ENCODE measurements at places on chromosomes 7 and 10.

DNA sequence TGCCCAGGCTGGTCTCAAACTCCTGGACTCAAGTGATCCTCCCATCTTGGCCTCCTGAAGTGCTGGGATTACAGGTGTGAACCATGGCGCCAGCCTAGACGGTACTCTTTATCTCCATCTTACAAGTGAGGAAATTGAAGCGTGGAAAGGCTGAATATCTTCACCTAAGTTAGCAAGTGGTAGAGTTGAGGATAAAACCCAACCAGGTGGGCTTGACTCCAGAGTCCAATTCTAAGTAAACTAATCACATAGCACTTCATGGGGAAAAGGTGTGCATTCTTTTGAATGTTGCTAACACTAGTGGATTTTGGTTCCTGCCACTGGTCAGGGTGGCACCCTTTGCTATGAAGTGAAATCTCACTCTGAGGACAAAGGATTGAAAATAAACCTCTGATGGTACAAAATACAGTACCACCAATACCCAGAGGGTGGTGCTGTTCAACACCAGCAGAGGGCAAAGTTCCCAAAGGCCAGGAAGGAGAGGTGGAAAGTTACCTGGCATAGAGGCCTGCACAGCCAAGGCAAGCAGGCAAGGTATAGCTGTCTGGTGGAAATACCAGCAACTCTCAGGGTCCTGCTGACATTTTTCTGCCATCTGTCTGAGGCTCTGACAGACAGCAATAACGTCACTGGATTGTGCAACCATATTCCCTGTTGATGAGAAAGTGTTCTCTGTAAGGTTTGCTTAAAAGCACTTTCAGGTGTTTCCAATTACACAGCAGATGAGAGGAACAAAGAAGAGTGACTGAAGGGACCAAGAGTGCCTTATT lies 17.6 kb downstream of the ZDHHC16 start:
- DNase-seq, result peak; percentile 23

DNA sequence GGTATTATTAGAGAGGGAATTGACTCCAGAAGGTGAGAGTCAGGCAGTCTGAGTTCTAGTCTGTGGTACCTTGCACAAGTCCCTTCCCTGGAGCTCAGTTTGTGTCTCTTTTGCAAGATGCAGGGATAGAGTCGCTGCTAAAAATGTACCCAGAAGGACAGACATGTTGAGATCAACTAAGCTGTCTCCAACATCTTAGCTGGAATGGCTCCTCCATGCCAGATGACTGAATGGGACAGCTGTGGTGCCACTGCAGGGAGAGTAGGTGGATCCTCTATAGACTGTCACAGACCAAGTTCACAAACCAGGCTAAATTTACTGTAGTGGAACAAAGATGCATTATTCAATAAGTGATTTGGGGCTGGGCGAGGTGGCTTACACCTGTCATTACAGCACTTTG lies 120.1 kb downstream of the NEURL1 start:
- DNase-seq, result no peak

GRCh38 chr7:142581341-142581740 lies 167.9 kb upstream of the PRSS1 start:
- no peak for DNase-seq

DNA sequence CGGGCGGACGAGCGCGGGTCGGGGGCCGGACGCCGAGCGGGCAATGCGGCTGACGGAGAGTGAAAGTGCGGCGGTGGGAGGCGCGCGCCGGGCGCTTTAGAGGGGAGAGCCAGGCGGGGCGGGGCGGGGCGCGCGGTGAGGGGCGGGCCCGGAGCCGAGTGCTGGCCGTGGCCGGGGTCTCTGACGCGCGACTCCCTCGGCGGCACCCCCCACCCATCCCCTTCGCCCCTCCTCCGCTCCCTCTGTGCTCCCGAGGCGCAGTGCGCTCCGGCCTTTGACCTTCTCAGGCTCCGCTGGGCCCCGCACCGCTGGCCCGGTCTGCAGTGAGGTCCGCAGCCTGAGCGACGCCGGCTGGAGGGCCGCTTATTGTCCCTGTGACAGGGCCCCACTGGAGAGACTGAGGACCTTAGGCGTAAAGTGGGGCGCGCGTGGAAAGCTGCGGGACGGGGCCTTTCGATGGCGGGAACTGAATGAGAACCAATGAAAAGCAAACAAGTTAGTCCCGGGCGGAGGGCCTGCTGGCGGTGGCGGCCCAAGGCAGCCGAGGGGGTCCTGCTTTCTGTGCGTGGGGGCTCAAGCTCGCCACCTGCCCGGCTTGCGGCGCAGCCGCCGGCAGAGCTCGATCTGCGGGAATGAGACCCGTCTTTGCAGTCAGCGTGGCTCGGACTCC lies at the start of gene CXCL12:
CXCL12 (minus strand) TSS at position 72 of the 670 bp plus-strand sequence. CDS start 92 bp downstream, outside the sequence.
- no peak for DNase-seq

DNA sequence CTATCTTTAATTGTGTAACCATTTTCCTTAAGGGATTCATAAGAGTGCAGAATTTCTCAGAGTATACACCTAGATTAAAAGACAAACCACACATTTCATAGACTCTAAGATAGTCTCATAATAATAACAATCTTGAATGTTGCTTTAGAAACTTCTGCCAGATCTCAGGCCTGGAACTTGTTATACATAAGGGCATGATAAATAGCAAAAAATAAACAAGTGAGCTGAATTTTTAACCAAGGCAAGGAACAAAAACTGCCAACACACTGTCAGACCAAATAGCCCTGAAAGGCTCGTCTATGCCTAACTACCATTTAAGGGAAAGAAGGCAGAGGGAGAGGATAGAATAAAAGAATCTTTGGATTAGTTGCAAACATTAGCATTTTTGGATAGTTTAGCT lies 65.8 kb upstream of the SEMA3C start:
- DNase-seq, result no peak

DNA sequence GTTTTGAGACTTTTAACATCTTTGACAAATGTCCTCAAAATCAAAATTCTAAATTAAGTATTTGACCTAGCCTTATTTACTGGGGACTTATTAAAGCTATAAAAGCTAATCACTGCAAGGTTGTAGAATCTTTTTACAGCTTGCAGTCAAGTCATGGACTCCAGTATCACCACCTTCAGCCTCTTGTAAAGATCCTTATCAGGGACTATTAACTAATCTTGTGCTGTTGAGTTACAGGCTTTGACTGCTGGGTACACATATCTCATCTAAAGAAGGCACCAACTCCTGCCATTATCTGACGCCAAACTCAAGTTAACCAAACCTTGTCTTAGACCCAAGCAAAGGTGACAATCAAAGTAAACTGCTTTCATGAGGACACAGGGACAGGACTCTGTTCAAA lies 621.0 kb upstream of the IGFBP3 start:
- no peak for DNase-seq

DNA sequence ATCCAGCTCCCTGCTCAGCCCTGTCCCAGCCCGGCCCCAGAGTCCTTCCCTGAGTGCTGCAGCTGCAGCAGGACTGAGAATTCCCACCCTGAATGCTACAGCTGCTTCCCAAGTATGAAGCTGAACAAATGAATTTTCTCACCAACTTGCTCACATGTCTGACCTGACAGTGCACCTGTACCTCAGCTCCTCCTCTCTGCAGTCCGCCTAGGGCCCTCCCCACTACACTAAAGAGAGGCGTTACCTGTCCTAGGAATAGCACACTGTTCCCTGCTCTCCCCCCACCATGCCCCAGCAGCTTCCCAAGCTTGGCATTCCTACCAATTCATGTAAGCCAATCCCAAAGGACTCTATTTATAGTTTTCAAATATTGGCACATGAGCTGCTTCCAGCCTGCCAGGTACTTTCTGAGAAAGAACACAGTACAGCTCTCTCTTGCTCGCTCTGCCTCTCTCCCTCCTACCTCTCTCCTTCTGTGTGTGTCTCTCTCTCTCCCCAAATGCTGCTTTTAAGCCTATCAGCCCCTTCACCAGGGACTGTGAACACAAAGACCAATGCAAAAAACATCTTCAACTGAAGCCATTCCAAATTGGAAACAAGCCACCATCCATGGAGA lies 400.1 kb downstream of the TNS3 start:
- no peak for DNase-seq

- DNase-seq, result no peak
These were observed 150.8 kb upstream of the NPS start for GRCh38 chr10:127398140-127398970.

DNA sequence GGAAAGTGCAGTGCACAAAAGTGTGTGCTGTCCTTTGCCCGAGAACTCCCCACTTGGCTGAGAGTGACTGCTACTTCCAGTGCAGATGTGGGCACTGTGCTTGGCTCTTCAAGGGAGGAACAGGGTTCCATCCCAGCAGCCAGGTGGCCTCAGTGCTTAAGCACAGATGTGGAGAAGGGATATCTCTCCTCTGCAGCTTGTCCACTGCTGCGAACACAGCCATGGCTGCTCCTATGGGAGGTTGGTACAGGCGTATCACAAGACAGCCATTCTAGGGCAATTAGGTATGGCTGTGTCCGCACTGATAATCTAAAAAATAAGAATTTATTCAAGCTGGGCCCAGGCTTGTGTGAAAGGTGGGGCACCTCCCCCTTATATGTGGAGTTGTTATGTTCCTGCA lies 66.6 kb downstream of the GLCCI1 start:
- no peak for DNase-seq

DNA sequence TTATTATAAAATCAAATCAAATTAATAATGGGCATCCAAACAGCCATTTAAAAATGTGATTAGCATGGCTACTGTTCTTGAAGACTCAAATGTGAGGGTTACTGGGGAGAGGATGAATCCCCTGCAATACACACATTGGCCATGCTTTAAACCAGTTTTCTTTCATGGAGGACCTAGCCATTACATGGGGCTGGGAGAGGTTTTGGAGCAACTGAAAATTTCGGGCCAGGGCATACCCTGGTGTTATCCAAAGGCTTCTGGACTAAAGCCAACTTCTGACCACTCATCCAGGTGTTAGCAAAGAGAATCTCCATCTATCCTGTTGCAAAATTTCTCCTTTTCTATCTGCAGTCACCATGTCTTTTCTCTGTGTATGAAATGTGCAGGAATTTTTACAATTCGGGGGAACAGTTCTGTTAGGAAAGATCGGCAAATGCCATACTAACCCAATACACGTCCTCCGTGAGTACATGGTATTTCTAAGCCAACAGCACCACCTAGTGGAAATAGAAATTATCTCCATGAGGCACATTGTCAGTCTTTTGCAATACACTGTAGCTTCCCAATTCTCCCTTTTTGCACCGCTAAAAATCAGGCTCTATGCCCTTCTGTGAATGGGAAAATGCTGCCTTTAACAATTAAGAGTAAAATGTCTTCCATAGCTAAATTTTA lies 47.0 kb upstream of the ZNF107 start:
- DNase-seq, result peak; percentile 42

DNA sequence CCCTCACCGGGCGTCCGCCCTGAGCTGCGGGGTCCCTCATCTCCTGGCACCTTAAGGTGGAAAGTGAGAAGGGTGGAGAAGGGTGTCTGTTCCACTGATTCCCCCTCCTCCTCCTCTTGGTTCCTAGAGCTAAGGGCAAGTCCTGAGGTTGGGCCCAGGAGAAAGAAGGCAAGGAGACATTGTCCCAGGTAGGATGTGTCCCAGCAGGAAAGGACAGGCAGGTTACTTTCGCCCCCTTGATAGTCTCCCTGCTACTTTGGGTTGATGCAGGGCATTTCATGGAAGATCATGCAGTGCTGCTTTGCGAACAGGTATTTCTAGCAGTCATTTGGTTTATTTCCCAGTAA lies 582 bp downstream of the STEAP2 start:
- no peak for DNase-seq

DNA sequence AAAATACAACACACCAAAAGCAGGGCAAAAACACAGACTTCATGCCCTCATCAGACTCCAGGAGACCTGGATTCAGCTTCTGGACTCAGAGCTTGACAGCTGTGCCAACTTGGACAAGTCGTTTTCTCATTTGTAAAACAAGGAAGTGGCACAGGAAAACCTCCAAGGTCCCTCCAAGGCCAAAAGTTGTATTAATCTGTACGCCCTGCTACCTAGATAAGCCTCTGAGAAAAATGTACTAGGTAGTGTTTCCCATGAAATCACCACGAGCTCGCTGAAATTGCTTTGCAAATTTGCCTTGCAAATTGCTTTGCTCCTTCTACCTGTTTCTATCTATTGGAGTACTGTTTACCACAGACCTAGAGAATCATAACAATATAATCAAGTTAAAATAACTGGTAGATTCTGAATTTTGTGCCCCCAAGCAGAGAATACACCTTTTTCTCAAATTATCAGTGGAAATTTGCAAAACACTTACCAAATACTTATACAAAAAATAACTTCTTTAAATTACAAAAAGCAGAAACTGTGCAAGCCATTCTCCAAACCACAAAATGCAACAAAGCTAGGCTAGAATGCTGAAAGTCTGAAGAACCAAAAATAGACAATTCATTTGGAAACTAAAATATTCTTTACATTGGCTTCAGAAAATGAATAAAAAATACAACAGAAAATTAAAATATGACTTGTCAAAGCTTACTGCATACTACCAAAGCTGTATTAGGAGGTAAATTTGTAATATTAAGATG lies 158.1 kb upstream of the CHST15 start:
- DNase-seq, result peak; percentile 46

GRCh38 chr7:131188367-131189339 lies 139.0 kb upstream of the MKLN1 start:
- DNase-seq, result peak; percentile 56

Data from NCI-H345 (cell line).